ENCODE measurements at places on chromosomes 1 and 21. TPM values are rescaled to one million over a fixed set of nuclear protein-coding genes. Genes with fewer than 3 reads are reported as not detected.

DNA sequence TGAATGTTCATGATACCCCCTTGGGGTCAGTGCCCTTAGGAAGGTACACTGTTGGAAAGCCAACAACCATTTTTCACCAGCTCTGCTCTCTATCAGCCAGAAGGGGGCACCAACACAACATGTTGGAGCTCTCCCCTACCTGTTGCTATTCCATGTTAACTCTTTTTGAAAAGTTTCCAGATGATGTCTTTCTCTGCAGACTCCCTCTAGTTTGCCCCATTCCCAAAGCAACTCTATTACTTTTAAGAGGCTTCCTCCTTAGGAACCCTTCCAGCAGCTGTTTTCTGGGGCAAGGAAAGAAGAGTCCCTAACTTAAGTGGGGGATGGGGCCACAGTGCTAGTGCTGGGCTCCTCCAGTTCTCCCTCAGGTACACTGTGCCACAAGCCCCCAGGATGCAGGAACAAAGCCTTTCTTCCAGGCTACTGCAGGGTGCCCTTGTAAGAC, 22.9 kb upstream of the NDC1 start:
- DNase-seq = peak; percentile 46

DNA sequence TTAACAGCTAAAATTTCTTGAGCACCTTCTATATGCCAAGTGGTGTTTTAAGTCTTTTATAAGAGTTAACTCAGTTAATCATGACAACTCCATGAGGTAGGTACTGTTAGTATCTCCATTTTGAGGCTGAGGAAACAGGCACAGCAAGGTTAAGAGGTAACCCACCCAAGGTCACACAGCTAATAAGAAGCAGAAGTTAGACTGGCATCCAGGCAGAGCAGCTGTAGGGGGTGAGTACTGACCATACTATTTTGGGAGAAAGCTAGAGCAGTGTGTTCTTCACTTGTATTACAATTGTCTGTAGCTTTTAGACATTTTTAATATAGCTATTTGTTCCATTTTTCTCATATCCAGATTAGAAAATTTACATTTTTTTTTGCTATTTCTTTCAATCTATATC, 4.8 kb downstream of the ATP6V1G3 start:
- no peak for DNase-seq

- DNase-seq = no peak
Measured at GRCh38 chr1:89791064-89791726, 29.6 kb upstream of the LRRC8D start.

DNA sequence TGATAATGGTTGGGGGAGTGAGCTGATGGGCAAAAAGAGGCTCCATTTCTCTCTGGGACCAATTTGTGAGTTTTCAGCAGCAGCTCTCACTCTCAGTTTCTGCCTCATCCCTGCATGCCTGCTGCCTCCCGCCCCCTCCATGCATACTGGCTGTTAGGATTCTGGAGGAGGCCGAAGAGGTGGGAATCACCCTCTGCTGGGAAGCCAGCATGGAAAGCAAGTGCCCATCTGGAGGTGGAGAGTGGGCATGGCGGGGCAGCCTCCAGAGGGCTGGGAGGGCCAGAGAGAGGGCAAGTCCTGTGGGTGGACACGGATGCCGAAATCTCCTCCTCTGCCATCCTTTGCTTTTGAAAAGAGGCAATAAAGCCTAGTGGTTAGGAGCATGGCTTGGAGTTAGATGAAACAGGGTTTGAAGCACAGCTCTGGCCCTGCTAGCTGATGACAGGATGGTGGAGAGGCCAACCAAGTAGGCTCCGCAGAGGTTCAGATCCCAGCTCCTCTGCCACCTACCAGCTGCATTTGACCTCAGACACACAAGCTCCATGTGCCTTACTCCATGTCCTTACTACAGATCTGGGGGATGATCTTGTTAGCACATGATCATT, 113.4 kb downstream of the GRIK3 start:
- DNase-seq = no peak

DNA sequence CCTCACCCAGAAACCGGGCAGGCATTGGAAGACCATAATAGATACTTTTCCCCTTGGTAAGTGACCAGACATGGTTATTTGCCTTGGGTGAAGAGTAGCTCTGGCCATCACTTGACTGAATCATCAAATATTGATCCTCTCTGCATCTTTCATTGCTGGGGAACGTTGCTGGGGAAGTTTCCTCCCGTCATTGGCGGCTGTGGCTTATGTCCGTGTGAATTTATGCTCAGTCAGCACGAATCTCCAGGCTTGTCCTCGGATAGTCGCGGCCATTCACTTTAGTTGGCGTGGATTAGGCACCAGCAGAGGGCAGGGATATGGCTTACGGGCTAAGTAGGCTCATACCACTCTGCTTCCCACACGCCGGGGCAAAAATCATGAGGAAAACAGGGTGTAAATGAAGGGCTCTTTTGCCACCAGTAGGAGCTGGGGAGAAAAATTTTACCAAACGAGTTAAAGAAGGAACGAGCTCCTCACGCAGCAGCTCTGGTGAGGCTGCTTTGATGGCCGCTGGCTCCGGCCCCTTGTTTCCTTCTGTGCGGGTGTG, 473.4 kb downstream of the CAMTA1 start:
- DNase-seq = no peak

The RUNX1 gene
- total RNA-seq = 10.6 TPM
